ENCODE measurements at places on chromosomes 11 and 22. TPM values are rescaled to one million over a fixed set of nuclear protein-coding genes. Genes with fewer than 3 reads are reported as not detected.
A peak's percentile ranks its signal among the peaks of the same experiment; 100 is the strongest.

The C22orf42 gene
- not detected for polyA plus RNA-seq

The CASP1 gene
- 8.7 TPM for polyA plus RNA-seq

The OTOG gene
- polyA plus RNA-seq: not detected

The OR52N4 gene
- polyA plus RNA-seq: not detected

The ANGPTL5 gene
- not detected for polyA plus RNA-seq

The BEST1 gene
- polyA plus RNA-seq: 0.22 TPM

DNA sequence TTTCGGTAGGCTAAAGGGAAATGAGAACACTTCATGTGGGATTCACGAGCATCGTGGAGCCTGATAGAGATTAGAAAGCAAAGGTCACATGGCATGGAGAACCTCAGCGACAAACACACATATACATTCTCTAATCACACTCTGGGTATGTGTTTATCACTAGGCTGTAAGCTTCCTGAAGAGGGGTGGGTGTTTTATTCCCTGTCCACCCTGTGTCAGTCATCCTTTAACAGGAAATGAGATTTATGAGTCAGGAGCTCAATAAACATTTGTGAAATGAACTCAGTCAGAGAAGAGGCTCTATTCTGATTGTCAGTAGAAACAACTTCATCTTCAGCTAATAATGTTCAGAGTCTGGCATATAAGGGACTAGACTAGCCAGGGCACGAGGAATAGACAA is 71.7 kb upstream of the EIF3M start:
- DNase-seq: no peak
- H3K36me3 ChIP-seq: no peaks in the 10 kb centered on the region
- H3K27me3 ChIP-seq: no peaks in the 10 kb centered on the region
- H3K27ac ChIP-seq: no peak overlapping the region
- no peaks in the 10 kb centered on the region for H3K4me1 ChIP-seq

- no peak overlapping the region for H3K27ac ChIP-seq
- no peaks in the 10 kb centered on the region for H3K4me1 ChIP-seq
- no peak for DNase-seq
- H3K4me3 ChIP-seq: no peak overlapping the region
These were observed 36.5 kb upstream of the TTC12 start for GRCh38 chr11:113277907-113278306.

GRCh38 chr11:43735961-43736360 is 55.4 kb downstream of the HSD17B12 start:
- DNase-seq: no peak
- H3K27me3 ChIP-seq: no peaks in the 10 kb centered on the region
- no peak overlapping the region for H3K27ac ChIP-seq
- no peak overlapping the region for H3K4me3 ChIP-seq

- H3K27ac ChIP-seq: no peak overlapping the region
- H3K27me3 ChIP-seq: no peaks in the 10 kb centered on the region
- no peaks in the 10 kb centered on the region for H3K4me1 ChIP-seq
- H3K36me3 ChIP-seq: no peaks in the 10 kb centered on the region
These were observed 32.4 kb downstream of the SLN start for GRCh38 chr11:107679255-107680024.

DNA sequence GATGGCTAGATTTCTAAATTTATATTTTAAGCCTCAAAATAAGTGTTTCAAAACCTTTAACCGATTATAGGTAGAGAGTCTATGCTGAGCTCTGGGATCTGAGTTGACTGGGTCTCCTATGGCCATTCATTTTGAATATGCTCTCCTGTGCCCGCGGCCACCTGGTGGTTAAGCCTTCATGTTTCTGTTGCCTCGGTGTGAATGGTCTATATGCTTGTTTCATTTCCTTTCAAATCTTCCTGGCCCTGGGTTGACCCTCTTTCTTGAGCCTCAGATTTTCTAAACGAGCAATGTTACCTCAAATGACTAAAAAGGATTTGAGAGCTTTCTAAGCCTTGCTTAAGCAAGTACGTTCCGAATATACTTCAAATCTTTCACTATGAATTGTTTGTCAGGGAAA is 789.4 kb upstream of the KIRREL3 start:
- H3K4me3 ChIP-seq: no peak overlapping the region
- H3K36me3 ChIP-seq: no peaks in the 10 kb centered on the region
- no peaks in the 10 kb centered on the region for H3K4me1 ChIP-seq
- no peak overlapping the region for H3K27ac ChIP-seq

GRCh38 chr11:76391021-76391420 is 9.9 kb downstream of the GVQW3 start:
- H3K36me3 ChIP-seq: no peaks in the 10 kb centered on the region
- DNase-seq: no peak
- H3K27me3 ChIP-seq: no peaks in the 10 kb centered on the region
- no peak overlapping the region for H3K4me3 ChIP-seq
- H3K27ac ChIP-seq: no peak overlapping the region

- H3K36me3 ChIP-seq: no peaks in the 10 kb centered on the region
- H3K27ac ChIP-seq: no peak overlapping the region
- no peak for DNase-seq
- H3K4me1 ChIP-seq: no peaks in the 10 kb centered on the region
- no peak overlapping the region for H3K4me3 ChIP-seq
These were observed 1.7 kb upstream of the IL2RB start for GRCh38 chr22:37151401-37151800.

DNA sequence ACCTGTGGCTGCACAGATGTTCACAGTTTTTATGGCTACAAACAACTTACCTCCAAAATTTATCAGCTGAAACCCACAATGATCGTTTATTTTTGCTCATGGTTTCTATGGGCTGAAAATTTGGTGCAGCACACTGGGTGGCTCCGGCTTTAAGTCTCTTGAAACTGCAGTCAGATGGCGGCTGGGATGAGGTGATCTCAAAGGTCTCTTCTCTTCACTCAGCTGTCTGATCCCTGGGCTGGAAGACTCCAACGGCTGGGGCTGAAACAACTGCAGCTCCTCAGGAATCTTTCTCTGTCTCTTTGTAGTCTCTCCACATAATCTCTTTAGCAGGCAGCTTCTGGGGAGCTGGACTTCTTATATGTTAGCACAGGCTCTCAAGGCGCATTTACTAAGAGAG is 117.3 kb upstream of the FAT3 start:
- H3K27me3 ChIP-seq: no peaks in the 10 kb centered on the region
- H3K36me3 ChIP-seq: no peaks in the 10 kb centered on the region
- no peak overlapping the region for H3K27ac ChIP-seq
- H3K4me1 ChIP-seq: no peaks in the 10 kb centered on the region
- H3K4me3 ChIP-seq: no peak overlapping the region

- no peak for DNase-seq
- no peaks in the 10 kb centered on the region for H3K4me1 ChIP-seq
- no peaks in the 10 kb centered on the region for H3K27me3 ChIP-seq
- H3K27ac ChIP-seq: no peak overlapping the region
- no peak overlapping the region for H3K4me3 ChIP-seq
- no peaks in the 10 kb centered on the region for H3K36me3 ChIP-seq
These were observed 15.1 kb downstream of the CDKN1C start for GRCh38 chr11:2870460-2870859.

DNA sequence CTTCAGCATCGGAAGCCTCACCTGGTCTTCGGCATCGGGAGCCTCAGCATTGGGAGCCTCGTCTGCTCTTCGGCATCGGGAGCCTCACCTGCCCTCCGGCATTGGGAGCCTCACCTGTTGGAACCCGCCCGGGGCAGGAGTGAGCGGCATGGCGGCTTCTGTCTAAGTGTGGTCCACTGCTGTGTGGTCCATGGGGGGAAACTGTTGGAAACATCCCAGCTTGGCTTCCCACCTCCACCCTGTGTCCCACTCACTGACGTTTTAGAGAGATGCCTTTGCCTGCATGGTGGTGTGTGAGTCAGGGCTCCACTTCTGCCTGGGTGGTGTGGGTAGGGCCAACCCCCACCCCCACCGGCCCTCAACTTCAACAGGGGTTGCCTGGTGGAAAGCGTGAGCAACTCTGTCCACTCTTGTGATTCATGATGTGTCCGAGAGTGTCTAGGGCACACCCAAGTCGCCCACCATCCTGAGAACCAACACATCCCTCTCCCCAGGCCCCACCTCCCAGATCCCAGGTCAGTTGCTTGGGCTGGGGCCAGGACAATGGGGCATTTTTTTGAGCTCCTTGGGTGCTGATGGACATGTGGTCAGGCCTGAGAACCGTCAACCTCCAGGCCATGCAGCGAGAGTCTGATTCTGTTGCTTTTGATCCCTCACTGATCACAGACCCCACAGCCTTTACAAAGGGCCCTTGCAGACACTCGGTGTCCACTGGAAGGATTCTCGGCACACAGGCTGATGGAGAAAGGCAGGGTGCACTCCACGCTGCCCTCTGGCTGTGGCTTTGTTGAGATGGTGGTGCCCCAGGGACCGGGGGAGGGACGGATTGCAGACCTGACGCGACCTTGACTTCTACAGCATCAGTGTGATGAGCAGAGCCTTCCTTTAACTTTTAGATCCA is 406.7 kb downstream of the TBC1D22A start:
- H3K36me3 ChIP-seq: peaks cover 3% of the 10 kb centered on the region
- no peak overlapping the region for H3K4me3 ChIP-seq
- H3K4me1 ChIP-seq: no peaks in the 10 kb centered on the region
- no peak overlapping the region for H3K27ac ChIP-seq

GRCh38 chr22:49185312-49185969 is 642.2 kb downstream of the BRD1 start:
- H3K27ac ChIP-seq: no peak overlapping the region
- H3K4me3 ChIP-seq: no peak overlapping the region

DNA sequence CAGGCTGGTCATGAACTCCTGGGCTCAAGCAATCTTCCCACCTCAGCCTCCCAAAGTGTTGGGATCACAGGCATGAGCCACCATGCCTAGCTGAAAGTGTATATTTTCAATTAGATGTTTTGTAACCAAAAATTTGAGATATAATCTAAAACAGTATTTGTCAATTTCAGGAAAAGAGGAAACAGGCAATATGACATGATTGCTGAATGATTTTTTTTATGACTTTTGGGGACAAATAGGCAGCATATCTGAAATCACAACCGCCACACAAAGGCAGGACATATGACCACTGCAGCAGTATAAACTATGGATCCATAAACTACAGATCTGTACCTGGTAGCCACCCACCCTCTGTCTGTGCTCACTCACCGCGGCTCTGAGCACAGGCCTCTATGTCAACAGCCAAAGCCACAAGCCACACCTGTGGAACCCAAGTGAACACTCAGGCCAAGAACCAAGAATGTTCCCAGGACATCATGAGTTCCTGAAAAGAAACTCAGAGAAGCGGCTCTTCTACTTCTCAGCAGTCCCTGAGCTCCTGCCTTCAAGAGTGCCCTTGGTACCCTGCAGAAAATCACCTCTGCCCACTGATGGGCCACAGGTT is 22.5 kb downstream of the PISD start:
- H3K27ac ChIP-seq: no peak overlapping the region
- H3K27me3 ChIP-seq: no peaks in the 10 kb centered on the region
- H3K4me1 ChIP-seq: peaks cover 13% of the 10 kb centered on the region
- peaks cover 2% of the 10 kb centered on the region for H3K36me3 ChIP-seq

DNA sequence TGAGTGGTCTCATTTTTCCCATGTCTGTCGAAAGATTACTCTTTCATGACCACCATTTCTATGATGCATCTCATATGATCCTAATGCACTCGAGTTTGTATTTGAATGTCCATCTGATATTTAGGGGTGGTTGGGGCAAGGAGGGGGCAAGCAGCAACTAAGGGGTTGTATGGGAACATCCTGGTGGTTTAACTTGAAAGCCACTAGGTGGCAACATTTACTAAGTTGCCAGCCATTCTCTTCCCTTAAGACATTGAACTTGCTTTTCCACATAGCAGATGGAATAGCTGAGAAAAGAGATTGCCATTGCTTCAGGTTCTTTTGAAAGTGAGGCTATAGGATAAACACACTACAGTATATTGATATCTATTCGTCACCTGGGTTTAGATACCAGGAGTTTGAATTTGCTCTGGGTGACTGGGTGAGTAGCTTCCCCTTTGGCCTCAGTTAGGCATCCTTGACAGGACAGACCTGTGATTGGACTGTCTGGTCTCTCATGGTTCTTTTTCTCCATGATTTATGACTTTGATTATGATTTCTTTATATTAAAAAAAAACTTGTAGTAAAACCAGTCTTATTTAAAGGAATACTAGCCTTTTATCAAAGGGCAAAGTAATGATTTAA is 32.4 kb downstream of the NF2 start:
- H3K36me3 ChIP-seq: peaks cover 1% of the 10 kb centered on the region
- H3K27me3 ChIP-seq: no peaks in the 10 kb centered on the region
- no peak overlapping the region for H3K27ac ChIP-seq
- H3K4me1 ChIP-seq: no peaks in the 10 kb centered on the region
- no peak for DNase-seq
- no peak overlapping the region for H3K4me3 ChIP-seq

DNA sequence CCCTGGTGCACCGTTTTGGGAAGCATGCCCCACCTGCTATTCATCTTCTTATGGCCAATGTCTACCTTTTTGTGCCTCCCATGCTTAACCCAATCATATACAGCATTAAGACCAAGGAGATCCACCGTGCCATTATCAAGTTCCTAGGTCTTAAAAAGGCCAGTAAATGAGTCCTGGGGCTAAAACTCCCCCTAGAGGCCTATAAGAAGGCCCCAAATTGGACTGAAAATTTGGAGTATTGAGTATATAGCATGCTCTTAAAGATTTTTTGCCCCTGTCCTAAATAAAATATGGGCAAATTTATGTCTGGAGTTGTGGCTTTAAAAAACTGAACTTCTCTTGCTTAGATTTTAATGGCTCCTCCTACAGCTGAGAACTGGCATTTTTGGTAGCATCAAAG is 6.6 kb downstream of the OR51M1 start:
- no peak for DNase-seq
- H3K27ac ChIP-seq: no peak overlapping the region
- H3K4me1 ChIP-seq: no peaks in the 10 kb centered on the region
- no peak overlapping the region for H3K4me3 ChIP-seq
- H3K36me3 ChIP-seq: no peaks in the 10 kb centered on the region

- H3K4me3 ChIP-seq: no peak overlapping the region
- H3K27me3 ChIP-seq: no peaks in the 10 kb centered on the region
- no peak for DNase-seq
- H3K27ac ChIP-seq: peak overlapping the region; percentile 72
These were observed 4.3 kb downstream of the ZC3H7B start for GRCh38 chr22:41305646-41306045.

DNA sequence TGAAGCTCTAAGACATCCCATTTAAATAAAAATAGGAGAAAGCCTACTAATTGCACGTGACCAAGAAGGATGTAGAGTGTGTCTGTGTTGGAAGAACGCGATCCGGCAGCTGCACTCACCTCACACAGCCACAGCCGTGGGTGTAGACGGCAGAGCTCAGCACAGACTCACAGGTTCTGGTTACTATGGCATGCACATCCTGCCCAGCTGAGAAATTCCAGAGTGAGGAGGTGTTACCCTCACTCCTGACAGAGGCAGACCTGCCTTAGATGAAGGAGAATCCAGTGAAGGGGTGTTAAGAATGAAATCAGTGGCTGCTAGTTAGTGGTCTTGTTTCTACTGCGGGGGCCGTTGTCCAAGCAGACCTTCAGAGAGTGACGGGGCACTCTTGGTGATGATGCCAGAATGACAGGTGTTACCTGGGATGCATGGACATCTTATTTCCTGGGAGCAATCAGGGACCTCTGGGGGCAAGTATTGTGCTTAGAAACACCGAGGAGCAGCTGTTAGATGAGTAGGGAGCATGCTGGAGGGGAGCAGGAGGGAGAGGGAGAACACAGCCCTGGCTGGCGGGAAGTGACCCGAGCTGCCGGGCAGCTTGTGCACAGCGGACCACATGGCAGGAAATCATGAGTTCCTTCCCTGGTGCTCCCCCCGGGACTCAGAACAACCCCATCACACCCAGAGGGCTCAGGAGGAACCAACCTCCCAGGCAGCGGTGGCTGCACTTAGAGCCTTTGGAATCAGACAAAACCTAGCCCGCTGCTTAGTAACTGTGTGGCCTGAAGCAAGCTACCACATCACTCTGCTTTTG is 12.3 kb downstream of the KCNJ5 start:
- H3K4me1 ChIP-seq: peaks cover 31% of the 10 kb centered on the region
- no peaks in the 10 kb centered on the region for H3K27me3 ChIP-seq
- no peak overlapping the region for H3K4me3 ChIP-seq

- no peak for DNase-seq
- H3K4me1 ChIP-seq: peaks cover 3% of the 10 kb centered on the region
- H3K4me3 ChIP-seq: no peak overlapping the region
These were observed 9.0 kb downstream of the TMPRSS5 start for GRCh38 chr11:113697111-113697510.
